ENCODE measurements at places on chromosomes 1 and 21.

- no peak for DNase-seq
Measured at GRCh38 chr1:240528591-240528990, 83.4 kb downstream of the GREM2 start.

DNA sequence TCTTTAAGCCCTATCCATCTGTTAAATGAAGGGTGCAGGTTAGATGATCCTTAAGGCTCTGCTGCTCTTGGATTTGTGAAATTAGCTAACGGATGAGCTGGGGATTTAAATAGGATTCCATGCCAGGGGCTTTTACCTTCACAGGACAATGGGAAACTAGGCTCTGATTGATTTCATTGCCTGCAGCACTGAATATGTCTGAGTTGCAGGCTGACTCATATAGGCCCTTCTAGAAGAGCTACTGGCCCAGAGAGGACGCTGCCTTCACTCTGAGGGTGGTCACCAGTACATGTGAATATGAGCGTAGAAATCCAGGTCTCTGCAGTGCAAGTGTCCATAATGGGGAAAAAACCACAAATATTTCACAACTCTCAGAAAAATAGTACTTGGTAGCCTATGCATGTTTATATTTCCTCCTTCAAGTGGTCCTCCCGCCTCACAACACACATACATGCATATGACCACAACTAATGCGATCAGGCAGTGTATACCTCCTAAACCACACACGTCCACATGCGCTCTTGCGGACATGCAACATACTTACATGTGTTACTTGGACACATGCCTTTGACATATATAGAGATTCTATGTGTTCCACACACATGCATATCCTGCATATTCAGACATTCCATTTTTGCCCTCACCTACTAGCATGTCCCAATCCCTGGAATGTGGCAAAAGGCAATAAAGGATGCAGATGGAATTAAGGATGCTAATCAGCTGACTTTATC is 233.8 kb upstream of the JUN start:
- no peak for DNase-seq

GRCh38 chr1:2643414-2644077 is 10.7 kb upstream of the MMEL1 start:
- no peak for DNase-seq

GRCh38 chr1:23902321-23903278 is 10.6 kb downstream of the CNR2 start:
- DNase-seq: no peak

GRCh38 chr1:223738465-223739365 is 26.4 kb downstream of the CAPN2 start:
- no peak for DNase-seq

DNA sequence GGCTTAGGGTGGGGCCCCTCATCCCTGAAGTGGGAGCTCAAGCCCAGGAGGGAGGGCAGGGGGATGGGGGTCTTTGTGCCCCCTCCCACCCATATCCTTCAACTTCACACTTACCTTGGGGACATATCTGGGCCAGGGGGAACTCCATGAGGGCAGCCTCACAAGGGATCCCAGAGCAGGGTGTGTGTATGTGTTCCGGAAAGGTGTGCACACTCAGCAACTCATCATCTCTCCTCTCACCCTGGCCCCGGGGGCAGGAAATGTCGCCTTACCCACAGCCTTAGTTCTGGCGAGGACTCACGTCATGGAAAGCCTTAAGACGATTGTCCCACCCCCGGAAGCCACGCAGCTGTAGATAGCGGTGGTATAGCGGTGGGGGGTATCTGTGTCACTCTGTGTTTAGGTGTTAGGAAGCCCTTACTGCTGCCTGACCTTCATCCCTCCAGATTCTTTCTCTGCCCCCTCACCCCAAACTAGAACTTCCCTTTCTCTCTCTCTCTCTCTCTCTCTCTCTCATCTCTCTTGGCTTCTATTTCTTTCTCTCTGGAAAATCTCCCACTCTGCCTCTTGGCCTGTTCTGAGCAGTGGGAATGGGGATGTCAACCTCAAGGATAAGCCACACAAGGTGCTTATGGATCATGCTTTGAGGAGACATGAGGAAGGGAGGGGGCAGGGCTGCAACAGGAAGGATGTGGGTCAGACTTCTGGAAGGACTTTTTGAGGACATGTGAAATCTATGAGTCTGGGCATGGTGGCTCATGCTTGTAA is at the start of gene SH2D2A:
Gene SH2D2A (minus strand): TSS at position 288 of the 768 bp plus-strand sequence. CDS start 140 bp downstream, at position 148.
- no peak for DNase-seq

DNA sequence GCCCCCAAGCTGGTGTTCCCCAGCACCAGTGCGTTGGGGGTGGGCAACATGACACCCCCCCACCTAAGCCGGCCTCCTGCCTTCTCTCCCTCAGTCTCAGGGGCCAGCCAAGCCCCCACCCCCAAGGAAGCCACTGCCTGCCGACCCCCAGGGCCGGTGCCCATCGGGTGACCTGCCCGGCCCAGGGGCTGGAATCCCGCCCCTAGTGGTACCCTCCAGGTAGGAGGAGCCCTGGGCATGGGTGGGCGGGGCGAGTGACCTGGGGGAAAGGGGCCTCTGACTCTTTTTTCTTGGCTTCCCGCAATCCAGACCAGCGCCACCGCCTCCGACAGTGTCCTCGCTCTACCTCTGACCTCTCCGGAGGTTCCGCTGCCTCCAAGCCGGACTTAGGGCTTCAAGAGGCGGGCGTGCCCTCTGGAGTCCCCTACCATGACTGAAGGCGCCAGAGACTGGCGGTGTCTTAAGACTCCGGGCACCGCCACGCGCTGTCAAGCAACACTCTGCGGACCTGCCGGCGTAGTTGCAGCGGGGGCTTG is 1.3 kb upstream of the EFNA4 start:
- DNase-seq: no peak

DNA sequence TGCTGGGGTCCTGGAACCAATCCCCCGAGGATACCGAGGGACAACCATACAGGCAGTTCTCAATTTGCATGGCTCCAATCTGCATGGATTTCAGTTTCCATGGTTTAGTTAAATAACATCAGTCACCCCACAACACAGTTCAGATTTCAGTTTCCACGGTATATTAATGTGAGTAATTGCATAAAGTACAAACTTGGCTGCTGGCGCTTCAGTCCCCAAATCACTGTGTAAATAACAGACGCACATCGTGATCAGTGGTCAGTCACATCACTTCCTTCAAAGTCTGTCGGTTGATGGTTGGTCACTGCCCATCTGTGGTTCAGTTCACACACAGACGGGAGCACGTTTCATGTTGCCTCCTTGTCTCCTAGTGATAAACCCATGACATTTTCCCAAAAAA is 66.4 kb upstream of the LPGAT1 start:
- no peak for DNase-seq

GRCh38 chr1:70140894-70141293 is 64.5 kb downstream of the LRRC40 start:
- no peak for DNase-seq

- no peak for DNase-seq
Measured at GRCh38 chr1:151006327-151007052, at the start of gene MINDY1. TSS of gene MINDY1 (minus strand) at chr1:151006902. CDS start at chr1:151002617, 4,285 bp downstream.

All from C1 segment of cervical spinal cord (tissue), 14 donors.